Activated gamma-delta T cell (primary cell): ENCODE measurements at places on chromosomes 3 and 15.

- no peak for DNase-seq
These were observed 405.0 kb downstream of the PDCD6IP start for GRCh38 chr3:34203386-34203785.

DNA sequence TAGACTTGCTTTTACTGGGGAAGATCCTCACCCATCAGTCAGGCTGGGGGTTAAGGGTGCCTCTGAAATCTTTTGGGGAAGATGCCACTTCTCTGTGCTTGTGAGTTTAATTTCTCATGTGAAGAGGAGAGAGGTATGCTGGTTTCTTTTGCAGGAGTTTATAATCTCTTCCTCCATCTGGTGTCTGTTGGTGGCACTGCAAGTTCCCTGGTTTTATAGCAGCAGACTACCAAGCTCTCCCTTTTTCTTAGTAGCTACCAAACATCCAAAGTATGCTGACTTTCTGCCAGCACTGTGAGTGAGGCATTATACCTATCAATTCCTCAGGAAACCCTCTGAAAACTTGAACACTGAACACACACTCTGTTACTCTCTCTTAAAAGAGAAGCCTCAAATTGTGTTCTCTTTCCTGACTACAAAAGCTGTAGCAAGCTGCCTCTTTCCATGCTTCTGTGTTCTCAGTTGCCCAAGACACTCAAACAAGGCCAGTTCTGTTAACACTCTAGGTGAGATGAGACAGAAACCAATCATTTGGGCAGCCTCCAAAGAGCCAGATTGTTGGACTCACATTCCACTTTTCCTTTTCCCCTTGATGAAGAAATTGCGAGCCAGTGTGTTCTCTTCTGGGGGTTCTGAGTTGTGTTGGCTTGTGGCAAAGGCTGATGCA, 299.5 kb downstream of the GAP43 start:
- DNase-seq = no peak

DNA sequence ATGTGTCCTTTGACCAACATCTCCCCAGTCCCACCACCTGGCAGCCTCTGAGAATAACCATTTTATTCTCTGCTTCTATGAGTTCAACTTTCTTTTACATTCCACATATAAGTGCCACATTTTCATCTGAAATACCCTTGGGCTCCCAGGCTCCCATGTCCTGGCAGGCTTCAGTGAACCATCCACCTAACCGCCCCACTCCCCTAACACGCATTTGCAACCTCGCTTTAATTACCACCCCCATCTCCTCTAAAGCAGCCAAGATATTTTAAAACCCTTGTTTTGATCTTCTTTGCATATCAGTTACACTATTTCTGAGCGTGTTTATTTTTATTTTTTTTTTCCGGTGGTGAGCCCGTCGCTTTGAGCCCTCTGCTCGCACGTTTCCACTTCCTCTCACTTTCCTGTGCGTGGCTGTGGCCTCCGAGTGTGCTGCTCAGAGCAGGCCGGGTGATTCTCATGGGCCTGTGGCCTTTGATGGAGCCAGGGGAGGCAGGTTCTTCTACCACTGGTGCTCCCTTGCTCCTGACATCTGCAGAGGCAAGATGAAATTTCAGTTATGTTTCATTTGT, 195.4 kb upstream of the LPP start:
- DNase-seq = peak; percentile 15

DNA sequence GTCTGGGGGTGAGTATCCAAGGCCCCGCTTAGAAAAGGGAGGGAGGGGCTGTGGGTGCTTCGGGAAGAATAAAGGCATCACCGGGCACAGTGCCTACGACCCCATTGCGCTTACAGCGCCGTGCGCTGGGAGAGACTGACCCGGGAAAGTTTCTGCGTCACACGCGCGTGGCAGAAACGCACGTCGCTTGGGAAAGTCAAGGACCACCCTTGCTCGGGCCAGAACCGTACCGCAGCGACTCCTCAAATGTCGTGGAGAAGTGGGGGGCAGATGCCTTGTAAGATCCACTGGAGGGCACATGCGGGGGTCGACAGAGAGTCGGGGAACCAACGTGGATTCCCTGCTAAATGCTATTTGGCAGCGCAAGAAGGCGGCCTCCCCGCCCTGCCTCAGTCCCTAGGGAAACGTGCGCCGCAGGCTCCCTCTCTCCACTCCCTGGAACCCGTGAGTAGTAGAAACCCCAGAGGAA, 2.4 kb downstream of the ADAMTS9 start:
- no peak for DNase-seq

DNA sequence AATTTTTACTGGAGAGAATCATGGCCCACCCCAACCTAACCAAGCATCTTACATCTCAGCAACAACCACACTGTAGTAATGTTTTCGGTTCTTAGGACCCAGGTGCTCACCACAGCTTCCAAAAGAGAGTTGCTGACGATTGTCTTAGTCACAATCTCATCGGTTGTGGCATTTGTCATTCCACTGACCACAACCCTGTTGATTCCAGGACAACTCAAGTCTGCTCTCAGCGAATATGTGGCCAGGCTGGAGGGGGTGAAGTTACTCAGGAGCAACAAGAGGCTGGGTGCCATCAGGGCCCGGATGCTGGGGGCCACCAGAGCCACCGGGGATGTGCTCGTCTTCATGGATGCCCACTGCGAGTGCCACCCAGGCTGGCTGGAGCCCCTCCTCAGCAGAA, 25.9 kb downstream of the GALNT15 start:
- no peak for DNase-seq

DNA sequence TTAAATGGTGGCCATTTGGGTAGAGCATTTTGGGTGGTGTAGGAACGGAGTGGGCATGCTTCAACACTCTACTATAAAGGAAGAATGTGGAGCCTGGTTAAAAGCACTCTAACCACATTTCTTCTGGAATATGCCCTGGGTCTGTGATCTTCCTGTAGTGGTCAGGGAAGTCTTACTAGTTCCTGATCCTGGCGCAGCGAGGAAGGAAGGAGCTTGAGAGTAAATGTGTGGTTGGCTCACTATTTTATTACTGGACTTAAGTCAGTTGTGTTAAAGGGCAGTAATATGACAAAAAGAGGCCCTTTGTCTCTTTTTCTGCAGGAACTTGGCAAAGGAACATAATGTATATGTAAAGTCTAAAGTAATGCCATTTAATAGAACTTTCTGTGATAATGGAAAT, 197.6 kb upstream of the ZPLD1 start:
- DNase-seq = no peak

- no peak for DNase-seq
These were observed 457.9 kb upstream of the ALCAM start for GRCh38 chr3:104908761-104909160.

DNA sequence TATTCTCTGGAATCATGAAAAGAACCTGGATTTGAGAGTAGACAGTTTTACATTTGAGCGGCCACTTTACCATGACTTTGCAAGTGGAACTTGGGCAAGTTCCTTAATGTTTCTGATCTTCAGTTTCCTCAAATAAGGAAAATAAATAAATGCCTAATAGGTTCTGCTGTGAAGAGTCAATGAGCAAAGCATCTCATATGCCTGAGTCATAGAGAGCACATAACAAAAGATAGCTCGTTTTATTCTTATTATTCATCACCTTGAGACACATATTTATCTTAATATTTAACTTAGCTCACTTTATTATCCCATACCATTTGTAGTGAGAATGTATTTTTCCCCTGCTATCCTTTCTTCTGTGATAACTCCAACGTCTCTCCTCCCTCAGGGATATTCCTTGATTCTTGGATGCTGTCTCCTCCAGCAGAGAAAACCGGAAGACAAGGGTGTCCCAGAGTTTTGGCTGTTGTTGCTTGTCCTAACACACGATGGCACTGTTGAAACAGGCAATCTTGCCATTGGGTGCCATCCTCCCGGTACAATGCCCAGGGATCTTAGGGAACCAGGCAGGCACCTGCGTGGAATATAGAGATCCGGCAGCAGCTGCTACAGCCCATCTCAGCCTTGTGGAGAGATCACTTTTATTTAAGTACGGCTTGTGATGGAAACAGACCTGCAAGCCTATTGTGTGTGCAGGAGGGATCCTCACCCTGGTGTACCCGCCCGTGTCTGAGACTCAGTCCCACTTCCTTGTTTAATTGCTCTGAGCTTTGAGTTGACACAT, 33.3 kb upstream of the VPS33B start:
- no peak for DNase-seq

- no peak for DNase-seq
These were observed 16.9 kb downstream of the DHX36 start for GRCh38 chr3:154307363-154307762.

DNA sequence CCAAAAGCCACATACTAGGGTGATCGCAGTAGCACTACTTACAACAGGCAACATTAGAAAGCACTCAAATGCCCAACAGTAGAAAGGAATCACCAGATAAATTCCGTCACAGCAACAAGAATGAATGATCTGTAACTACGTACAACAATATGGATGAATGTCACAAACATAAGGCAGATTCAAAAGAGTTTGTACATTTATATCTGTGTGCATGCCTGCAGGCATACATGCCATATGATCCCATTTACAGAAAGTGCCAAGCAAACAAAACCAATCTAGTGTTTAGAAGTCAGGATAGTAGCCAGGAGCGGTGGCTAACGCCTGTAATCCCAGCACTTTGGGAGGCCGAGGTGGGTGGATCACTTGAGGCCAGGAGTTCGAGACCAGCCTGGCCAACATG, 3.5 kb downstream of the IL17RB start:
- DNase-seq = no peak

- DNase-seq = no peak
These were observed 223.7 kb downstream of the PCCB start for GRCh38 chr3:136473716-136474326.

DNA sequence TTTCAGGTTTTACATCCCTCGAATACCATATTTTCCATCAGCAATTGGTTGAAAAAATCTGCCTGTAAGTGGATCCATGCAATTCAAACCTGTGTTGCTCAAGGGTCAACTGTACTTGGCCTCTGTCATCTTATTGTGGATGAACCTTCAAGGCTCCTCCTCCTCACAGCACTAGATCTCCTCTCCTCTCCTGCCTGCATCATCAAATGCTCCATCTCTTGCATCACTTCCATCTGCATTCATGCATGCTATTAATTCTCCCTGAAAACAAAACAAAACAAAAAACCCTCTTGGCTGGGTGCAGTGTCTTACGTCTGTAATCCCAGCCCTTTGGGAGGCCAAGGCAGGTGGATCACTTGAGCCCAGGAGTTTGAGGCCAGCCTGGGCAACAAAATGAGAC, 10.1 kb downstream of the BCL2L10 start:
- no peak for DNase-seq
